Type B pancreatic cell (in vitro differentiated cells): ENCODE measurements at places on chromosomes 7 and 10. TPM values are rescaled to one million over a fixed set of nuclear protein-coding genes. Genes with fewer than 3 reads are reported as not detected.

The DLG5 gene
- 57.4 and 80.0 TPM in 2 replicates for total RNA-seq

The LARP4B gene
- 82.1 and 96.4 TPM in 2 replicates for total RNA-seq

The SPDYE16 gene
- total RNA-seq = 0.19 and 0.51 TPM in 2 replicates

The HOXA13 gene
- total RNA-seq = 0.75 and 1.5 TPM in 2 replicates

The KCND2 gene
- 3.0 and 3.2 TPM in 2 replicates for total RNA-seq

The COL28A1 gene
- total RNA-seq = 0.76 and 3.3 TPM in 2 replicates

The GATA3 gene
- total RNA-seq = 18.5 and 71.4 TPM in 2 replicates

The PTPRE gene
- 2.5 and 3.6 TPM in 2 replicates for total RNA-seq

The UCMA gene
- total RNA-seq = not detected in 2 replicates

The TMEM26 gene
- total RNA-seq = 0.79 and 3.4 TPM in 2 replicates

The CDK14 gene
- total RNA-seq = 38.1 and 43.5 TPM in 2 replicates

The ELN gene
- 8.8 TPM in 1 of 2 replicates, not detected in the other for total RNA-seq

The IMMP2L gene
- 21.8 and 23.0 TPM in 2 replicates for total RNA-seq

The GALNT17 gene
- total RNA-seq = 20.2 and 21.9 TPM in 2 replicates

The NAT16 gene
- not detected in 2 replicates for total RNA-seq

The SH2D4B gene
- total RNA-seq = 0.07 and 0.10 TPM in 2 replicates

The LRIT1 gene
- not detected in 2 replicates for total RNA-seq

The MAT1A gene
- total RNA-seq = 0.12 and 0.63 TPM in 2 replicates

The NODAL gene
- not detected in 2 replicates for total RNA-seq

The UNCX gene
- total RNA-seq = 0.48 TPM in 1 of 2 replicates, not detected in the other

The HOXA10 gene
- total RNA-seq = 0.29 and 4.9 TPM in 2 replicates

The GIMAP8 gene
- not detected in 2 replicates for total RNA-seq

The FBXW4 gene
- total RNA-seq = 39.0 and 43.7 TPM in 2 replicates

The GNA12 gene
- total RNA-seq = 37.9 and 46.2 TPM in 2 replicates
